ENCODE measurements at places on chromosomes 1 and 21.

- peak; percentile 96 for DNase-seq
Measured at GRCh38 chr1:203006948-203007871, at the start of gene TMEM183A. TMEM183A (plus strand) TSS chr1:203007374; CDS start chr1:203007466, 92 bp downstream.

DNA sequence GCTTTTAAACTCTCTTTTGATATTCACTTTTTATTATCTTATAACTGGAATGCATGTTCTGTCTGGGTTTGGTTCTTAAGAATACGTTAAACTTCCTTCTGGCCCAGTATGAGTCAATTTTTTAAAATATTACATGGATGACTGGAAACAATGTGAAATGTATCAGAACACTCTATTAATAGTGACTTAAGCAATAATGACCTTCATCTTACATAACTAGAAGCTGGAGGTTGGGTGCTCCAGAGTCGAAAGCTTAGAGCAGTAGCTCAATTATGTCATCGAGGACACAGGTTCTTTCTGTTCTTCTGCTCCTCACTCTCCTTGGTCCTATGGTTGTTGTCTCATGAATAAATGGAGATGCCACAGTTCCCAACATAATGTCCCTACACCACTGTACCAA is 91.6 kb upstream of the FOXD3 start:
- DNase-seq: no peak

- DNase-seq: no peak
Measured at GRCh38 chr1:195019385-195019784, 1588.9 kb downstream of the KCNT2 start.

DNA sequence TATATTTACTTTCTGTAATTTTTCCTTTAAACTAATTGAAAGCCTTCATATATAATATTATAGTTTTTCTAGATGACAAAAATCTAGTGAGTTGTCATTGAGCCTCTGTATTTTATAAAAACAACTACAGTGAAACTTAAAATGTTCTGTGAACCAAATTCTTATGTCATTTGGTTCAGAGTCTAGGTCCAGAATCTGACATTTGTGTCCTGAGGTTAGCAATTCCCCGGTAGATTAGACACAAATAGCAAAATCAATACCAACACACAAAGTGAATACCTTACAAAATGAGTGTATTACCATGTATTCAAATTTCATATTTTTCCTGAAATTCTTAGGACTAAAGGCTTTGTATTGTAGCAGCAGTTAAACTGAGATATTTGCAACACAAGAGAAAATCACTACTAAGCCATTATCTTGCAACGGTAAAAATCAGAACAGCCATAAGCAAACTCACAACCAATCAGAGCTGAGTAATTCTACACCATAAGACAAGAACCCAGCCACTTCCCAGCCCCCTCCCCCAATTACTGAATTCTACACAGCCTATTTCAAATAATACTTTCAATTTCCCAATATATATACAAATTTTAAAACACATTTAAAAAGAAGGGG is 573.5 kb downstream of the SMYD3 start:
- no peak for DNase-seq

GRCh38 chr1:29832471-29832870 is 596.1 kb downstream of the PTPRU start:
- no peak for DNase-seq

DNA sequence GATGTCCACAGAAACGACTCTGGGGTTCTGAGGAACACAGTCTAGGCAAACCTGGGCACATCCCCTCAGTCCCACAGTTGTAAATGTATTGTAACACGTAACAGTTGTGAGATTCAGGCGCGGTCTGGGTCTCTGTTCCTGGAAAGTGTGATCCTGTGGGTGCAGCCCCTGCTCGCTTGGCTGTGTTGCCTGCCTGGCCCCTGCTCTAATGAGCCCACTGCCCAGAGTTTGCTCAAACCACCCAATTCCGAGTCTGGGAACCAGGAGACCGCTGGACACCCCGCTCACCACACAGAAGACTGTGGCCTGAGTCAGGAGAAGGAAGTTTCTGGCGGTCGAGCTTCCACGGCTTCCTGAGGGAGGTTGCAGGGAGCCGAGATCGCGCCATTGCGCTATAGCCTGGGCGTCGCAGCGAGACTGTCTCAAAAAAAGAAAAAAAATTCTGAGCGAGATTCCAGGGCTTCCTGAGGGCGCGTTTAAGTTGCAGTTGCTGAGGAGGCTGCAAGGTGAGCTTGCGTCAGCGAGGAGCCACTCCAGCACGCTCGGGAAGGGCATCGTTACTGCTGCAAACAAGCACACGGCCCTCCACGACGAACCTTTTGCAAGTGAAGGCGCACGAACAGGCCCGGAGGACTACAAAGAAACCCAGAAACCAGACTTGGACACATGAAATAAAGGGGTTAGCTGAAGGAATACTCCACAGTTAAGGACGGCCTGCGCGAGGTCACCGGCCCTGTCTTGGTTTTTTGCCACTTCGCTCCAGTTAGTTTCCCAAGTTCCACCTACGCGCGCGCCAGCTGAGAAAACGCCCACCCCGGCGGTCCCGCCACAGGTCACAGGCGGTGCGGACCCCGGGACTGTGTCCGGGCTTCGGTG is 1.1 kb downstream of the C21orf58 start:
- DNase-seq: peak; percentile 27

DNA sequence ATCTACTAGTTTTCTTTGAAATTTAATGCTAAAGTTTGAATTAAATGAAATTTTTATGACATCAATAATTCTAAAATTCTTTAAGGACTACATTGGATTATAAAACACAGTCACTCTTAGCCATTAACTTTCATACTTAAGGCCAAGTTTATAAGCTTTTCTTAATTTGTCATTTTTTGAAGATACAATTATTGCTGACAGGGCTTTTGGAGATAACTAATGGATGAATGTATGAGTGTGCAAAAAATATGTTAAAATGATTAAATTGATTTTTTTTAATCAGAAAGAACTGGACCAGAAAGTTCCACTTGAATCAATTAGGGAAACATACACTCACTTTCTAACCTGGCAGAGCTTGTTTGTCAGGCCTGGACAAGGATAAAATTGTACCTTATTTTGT is 70.3 kb upstream of the CHODL start:
- DNase-seq: no peak

DNA sequence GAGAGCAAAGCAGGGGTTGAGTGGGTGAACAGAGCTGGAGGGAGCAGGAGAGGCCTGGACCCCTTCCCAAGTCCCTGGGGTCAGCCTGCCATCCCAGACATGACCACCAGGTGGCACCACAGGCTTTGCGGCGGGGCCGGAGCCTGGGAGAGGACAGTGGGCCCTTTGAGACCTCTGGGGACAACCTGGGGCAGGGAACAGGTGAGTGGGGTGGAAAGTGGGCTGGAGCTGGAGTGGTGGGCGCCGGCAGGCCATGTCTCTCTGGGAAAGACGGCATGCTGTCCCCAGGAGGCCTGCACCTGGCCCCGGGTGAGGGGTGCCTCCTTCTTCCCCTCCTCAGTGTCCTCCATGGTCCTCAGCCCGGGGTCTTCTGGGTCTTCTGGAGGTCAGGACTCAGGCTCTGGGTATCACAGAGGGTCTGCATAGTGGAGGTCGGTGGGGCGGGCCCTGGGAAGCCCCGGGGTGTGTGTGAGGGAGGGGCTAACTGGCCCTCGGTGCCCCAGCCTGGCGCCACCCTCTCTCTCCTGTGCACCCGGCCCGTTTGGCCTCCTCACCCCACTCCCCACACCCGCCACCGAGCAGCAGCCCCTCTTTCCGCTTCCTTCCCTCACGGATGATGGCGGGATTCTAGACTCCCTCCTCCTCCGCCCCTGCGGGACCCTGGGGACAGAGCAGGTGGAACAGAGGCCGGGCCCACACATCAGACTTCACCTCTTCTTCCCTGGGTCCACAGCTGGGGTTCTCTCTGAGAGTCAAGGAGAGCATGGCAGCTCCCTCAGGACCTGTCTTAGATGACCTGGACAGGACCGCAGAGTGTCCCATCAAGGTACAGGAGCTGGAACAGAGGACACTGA is 28.5 kb upstream of the PKP1 start:
- DNase-seq: peak; percentile 7

DNA sequence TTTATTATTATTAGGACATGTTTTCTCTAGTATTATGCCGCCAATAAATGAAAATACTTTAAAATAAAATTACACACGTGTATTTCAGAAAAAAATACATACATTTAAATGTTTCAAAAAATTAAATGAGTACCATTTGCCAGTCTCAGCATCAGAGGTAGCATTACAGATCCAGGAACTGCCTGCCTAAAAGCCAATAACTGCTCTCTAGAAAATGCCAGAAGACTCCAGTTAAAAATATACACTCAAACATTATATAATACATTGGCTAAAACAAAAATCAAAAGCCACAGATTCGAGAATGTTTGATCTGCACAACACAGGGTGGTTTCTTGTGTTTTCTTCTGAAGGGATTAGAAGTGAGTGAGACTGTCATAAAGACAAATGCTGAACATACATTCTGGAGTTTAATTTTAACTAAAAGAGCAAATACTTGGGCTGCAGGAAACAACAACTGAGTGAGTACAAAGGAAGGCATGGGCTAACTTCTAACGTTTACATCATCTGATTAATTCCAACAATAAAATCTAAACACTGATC is 105.5 kb downstream of the RERE start:
- no peak for DNase-seq

DNA sequence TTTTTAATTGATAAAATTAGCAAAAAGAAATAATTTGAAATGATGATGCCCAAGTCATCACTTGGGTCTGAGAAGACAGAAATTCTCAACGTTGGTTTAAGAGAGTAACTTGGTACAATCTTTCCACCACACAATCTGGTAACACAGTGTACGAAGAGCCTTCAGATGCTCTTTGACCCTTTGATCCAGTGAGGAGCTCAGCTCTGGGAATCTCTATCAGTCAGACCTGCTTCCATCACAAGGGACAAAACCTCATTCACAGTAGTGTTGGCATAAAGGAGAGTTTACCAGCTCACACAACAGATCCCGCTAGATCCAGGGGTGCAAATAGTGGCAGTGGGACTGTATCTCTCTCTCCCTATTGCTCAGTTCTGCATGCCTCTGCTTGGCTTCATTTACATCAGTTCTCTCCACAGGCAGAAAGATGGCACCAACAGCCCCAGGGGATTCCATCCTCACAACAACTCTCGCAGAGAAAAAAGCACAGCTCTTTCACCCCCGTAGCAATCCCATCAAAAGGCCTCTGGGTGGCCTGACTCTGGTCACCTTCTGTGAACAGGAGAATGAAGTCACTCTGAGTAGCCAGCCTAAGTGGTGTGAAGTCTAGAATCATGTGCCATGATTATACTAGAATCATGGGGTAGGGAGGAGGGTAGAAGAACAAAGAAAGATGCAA is 119.7 kb downstream of the ZNF281 start:
- no peak for DNase-seq

- no peak for DNase-seq
Measured at GRCh38 chr1:226764533-226764932, 25.5 kb upstream of the ITPKB start.

DNA sequence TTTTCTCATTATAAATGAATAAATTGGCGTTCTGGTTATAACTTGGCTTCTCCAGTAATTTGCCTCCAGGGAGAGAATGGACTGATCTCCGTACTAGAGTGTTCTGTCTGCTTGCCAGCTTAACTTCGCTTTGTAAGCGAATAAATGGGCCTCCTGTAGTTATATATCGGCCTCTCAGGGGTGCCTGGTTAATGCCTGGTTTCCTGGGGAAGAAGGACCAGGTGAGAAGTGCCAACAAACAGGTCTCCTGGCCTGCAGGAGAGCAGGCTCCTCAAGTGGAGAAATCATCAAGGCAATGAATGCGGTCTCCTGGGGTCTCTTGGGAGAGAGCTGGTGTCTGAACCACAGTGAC is 107.4 kb upstream of the SERBP1 start:
- DNase-seq: no peak

- no peak for DNase-seq
Measured at GRCh38 chr1:113615425-113615824, 143.9 kb downstream of the PHTF1 start.

DNA sequence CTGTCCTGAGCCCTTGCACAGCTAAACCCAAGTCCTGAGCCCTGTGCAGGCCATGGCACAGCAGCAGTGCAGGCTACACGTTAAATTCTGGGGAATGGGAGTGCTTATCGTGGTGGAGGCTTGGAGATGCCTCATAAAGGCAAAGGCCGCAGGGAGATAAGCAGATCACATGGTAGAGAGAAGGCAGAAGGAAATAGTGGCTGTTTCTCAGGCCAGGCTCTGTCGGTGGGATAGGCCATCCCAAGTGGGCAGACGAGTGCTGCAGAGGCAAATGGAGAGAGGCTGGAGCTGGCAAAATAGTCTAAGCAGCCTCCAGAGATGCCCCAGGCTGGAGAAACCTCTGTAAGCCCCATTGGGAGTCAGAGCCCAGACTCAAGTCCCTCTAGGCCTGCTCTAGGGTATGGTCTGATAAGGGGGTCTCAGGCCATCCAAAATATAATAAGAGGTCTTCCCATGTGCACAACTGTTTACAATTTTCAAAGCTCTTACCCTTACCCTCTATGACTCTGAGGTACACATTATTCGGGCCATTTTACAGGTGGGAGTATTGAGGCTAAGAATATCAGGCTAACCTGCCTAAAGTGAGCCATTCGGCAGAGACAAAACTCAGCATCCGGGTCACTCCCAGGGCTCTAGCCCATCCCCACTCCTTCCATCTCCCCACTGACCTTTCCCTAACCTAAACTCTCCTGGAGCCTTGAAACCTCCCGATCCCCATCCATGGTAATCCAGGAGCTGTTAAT is 79.6 kb downstream of the NKAIN1 start:
- DNase-seq: no peak

GRCh38 chr1:74772945-74773344 is 40.0 kb downstream of the TYW3 start:
- DNase-seq: no peak

- no peak for DNase-seq
Measured at GRCh38 chr1:228542981-228543380, 55.8 kb downstream of the RNF187 start.

- no peak for DNase-seq
Measured at GRCh38 chr1:69657971-69658370, 90.2 kb downstream of the LRRC7 start.
